NCI-H460 (cell line): ENCODE measurements at places on chromosomes 4 and X. TPM values are rescaled to one million over a fixed set of nuclear protein-coding genes. Genes with fewer than 3 reads are reported as not detected.

The TAB3 gene
- total RNA-seq = 15.4 and 17.3 TPM in 2 replicates

The PNMA5 gene
- total RNA-seq = not detected in 2 replicates

The TSPAN7 gene
- 73.1 and 77.5 TPM in 2 replicates for total RNA-seq

The TRIM75 gene
- not detected in 2 replicates for total RNA-seq

The AFF1 gene
- total RNA-seq = 3.2 and 4.6 TPM in 2 replicates

The USP51 gene
- 0.49 and 0.67 TPM in 2 replicates for total RNA-seq

The CSAG3 gene
- not detected in 2 replicates for total RNA-seq

The PRIMPOL gene
- 12.8 and 20.6 TPM in 2 replicates for total RNA-seq

The GDPD2 gene
- not detected in 2 replicates for total RNA-seq
